ENCODE measurements at places on chromosomes 12 and 14.

GRCh38 chr12:120216742-120217605 lies 16.1 kb upstream of the RPLP0 start:
- no peak for DNase-seq

DNA sequence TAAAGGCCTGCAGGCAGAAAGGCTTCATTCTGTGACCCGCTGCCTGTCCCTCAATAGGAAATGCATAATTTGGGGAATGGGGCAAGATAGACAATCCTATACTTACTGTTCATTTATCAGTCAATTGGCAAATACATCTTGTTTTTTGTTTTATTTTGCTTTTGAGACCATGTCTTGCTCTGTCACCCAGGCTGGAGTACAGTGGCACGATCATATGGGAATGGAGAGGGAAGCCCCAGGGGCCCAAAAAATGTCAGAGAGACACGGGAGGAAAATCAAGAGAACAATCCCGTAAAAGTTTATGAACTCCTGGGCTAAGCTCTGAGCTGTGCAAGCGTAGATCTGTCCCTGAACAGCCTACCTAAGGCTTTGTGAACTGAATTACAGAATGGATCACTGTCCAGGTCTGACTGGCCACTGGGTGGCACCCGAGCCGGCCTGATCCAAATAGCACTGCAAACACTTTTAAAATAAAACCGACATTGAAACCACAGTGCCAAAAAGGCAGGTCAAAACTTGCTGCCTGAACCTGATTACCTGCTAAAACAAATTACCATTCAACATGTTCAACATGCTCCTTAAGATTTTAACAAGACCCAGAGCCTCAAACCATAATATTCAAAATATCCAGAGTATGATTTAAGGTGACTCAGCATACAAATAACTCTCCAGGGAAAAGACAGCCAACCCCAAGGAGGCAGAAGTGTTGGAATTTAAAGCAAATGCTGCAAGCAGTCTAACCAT lies 11.8 kb downstream of the COPS7A start:
- no peak for DNase-seq

GRCh38 chr12:30448038-30448437 lies 247.6 kb downstream of the IPO8 start:
- no peak for DNase-seq

DNA sequence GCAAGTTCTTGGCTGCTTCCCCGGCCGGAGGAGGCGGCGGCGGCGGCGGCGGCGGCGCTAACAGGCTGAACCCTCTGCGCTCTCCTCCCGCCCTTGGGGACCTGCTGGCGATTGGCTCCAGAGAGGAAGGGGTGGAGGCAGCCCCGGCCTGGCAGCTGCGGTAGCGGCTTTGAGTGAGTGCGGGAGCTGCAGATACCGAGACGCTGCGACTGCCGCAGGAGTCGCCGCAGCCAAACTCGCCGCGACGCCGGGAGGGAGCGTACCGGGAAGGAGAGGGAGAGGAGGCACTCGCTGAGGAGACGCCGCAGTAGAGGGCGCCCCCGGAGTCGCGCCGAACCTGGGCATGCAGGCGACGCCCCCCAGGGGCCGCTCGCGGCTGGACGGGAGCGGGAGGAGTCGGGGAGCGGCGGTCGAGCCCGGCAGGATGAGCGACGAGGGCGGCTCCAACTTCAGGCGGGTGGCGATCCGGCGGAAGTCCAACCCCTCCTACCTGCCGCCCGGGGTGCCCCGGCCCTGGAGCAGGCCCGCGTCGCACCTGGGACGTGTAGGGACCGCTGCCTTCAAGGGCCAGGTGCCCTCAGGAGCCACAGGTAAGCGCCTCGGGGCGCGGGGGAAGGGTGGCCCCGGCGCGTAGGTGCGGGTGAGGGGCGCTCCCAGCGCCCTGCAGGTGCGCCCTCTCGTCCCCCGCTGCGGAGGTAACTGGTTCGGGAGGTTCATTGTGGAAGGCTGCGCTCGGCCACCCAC lies at the start of gene FGD4:
Gene FGD4 (plus strand): TSS at position 189 of the 744 bp plus-strand sequence.
- peak; percentile 86 for DNase-seq

- DNase-seq: no peak
These were observed 200.6 kb downstream of the EFCAB11 start for GRCh38 chr14:89753828-89754412.

DNA sequence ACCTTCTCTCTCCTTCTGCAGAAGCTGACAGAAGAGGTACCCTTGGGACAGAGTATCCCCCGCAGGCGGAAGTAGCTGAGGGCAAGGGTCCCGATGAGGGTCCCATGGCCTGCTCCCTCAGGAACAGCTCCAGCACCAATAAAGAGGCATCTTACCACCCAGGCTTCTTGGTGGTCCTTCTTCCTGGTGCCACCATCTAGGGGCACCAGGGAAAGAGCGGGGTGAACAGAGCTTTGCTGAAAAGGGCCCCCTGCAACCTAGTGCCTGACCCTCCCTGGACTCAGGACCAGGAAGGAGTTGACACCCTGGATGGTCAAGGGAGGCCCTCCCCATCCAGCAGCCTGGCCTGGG lies 591 bp upstream of the IRF9 start:
- no peak for DNase-seq

- no peak for DNase-seq
These were observed 182.3 kb downstream of the NTF3 start for GRCh38 chr12:5614256-5614655.

DNA sequence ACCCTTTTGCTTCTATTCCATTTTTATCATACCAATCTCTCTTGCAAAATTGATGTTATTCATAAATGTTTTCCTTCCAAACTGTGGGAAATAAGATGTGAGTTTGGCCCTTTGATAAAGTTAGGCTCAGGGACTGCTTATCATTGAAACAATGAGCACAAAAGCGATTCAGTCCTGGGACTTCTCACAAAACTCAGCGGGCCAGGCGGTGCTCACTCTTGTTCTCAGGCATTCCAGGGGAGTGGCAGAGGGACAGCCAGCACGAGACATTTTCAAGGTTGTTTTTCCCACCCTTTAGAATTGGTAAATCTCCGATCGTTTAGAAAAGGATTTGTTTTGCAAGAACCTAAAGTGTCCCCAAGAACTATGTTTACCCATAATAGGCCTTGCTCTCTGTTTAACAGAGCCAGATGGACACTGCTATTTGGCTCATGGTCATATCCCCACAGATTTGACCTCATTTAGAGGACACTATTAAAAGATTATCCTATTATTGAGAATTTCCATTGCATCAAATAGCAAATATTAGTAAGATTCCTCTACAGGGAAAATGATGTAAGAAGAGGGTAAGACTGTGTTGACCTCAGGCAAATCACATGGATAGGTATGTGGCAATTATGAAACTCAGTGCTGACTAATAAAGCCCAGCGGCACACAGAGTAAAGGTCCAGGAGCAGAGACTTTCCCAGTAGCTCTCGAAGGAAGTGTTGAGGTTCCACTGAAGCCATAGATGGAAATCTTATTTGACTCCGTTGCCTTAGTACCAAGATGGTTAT lies 102.7 kb upstream of the USP44 start:
- peak; percentile 43 for DNase-seq

GRCh38 chr12:127635838-127636237 lies 631.1 kb upstream of the TMEM132C start:
- DNase-seq: no peak

GRCh38 chr12:76451528-76451927 lies 103.3 kb upstream of the BBS10 start:
- DNase-seq: no peak

DNA sequence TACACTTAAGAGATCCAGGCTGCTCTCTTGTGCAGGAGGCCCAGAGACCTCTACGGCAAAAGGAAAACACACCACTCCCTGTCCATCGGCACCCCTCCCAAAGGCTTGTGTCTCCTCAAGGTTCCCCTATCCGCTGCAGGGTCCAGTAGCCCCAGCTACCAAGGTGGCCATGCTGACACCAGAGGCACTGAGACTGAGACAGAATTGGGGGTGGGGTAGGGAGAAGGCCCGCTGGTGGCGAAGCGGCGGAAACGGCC lies 590 bp downstream of the DDIT3 start:
- no peak for DNase-seq

GRCh38 chr12:6241495-6241894 lies 41.3 kb downstream of the CD9 start:
- DNase-seq: no peak

DNA sequence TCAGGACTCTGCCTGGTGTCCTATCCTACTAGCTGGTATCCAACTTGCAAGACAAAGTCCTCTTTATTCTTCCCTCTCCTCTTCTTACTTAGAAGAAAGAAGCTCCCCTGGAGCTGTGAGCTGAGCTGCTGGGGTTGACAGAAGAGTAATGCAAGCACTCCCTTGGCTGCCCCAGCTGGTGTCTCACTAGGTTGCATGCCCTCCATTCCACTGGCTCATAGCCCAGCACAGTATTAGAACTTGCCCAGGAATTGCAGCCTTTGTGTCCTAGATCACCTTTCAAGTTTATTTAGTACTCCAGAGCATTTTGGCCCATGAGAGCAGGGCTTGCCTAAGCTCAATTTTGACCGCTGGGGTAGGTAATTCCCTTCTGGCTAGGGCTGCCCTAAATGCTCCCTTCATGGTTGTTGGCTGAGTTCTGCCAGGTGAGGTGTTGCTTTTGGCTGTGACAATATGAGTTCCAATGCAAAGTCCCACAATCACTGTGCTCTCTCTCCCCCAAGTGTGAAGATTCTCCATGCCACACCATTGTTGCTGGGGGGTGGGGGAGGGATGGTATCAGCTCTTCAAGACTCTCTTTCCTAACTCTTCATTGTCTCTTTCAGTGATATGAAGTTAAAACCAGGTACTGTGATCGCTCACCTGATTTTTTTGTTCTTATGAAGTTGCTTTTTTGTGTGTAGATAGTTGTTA lies 317.4 kb upstream of the DDHD1 start:
- no peak for DNase-seq

DNA sequence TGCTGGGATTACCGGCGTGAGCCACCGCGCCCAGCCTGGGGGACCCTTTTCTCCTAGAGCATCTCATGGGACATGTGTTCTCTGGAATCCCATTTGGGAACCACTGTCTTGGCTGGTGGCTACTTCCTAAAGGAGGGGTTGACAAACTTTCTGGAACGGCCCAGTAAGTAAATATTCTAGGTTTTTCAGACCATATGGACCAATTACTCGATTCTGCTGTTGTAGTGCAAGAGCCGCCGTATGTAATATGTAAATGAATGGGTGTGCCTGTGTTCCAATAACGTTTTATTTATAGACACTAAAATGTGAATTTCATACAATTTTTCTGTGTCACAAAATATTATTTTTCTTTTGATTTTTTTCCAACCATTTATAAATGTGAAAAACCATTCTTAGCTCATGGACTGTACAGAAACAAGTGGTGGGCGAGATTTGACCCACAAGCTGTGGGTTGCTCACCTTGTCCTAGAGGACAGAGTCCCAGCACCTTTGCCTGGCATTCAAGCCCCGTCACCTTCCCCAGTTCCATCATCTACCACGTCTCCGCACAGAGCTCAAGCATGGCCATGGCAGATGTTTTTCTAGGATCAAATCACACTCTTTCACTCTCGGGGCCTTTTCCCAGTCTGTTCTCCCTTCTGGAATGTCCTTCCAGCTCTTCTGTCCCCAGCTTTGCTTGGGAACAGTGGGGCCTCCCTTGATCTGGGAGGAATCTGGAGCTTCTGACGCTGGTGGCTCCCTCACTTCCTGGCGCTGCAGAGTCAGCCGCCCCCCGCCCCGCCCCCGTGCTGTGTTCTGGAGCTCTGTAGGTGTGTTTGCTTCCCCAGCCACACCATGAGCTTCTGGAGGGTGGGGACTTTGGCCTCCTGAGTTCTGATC lies 17.9 kb upstream of the RCOR1 start:
- DNase-seq: no peak

DNA sequence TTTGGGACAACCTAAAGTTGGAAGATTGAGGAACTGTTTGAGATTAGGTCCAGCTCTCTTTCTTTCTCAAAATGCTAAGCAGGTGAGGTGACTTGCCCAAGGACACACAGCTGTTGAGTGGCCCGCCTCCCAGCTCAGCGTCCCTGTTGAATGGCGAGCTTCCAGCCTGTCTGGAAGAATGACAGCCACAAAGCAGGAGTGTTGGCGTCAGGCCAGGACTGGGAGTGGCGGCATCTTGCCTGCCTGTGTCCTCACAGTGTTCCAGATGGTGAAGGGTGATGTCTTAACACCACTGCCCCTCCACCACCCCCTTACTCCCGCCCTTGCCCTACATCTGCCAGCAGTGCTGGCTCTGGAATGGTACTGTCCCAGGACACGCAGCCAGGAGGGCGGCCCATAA lies 4.4 kb upstream of the CEBPE start:
- DNase-seq: no peak

- no peak for DNase-seq
These were observed 120.7 kb upstream of the TTC7B start for GRCh38 chr14:90936757-90937440.

DNA sequence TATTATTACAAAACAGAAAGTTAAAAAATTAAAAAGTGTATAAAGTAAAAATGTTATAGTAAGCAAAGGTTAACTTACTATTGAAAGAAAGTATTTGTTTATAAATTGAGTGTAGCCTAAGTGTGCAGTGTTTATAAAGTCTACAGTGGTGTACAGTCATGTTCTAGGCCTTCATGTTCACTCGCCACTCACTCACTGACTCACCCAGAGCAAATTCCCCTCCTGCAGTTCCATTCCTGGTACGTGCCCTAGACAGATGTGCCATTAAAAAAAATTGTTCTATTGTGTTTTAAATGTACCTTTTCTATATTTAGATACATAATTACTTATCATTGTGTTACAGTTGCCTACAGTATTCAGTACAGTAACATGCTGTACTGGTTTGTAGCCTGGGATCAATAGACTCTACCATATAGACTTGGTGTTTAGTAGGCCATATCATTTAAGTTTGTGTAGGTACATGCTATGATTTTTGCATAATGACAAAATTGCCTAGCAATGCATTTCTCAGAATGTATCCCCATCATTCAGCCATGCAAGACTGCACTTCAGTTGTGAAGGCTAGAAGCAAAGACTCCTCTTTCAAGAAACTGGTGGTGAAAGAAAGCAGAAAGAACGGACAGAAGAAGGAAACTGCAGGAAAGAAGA lies 100.6 kb downstream of the DACT1 start:
- DNase-seq: no peak

DNA sequence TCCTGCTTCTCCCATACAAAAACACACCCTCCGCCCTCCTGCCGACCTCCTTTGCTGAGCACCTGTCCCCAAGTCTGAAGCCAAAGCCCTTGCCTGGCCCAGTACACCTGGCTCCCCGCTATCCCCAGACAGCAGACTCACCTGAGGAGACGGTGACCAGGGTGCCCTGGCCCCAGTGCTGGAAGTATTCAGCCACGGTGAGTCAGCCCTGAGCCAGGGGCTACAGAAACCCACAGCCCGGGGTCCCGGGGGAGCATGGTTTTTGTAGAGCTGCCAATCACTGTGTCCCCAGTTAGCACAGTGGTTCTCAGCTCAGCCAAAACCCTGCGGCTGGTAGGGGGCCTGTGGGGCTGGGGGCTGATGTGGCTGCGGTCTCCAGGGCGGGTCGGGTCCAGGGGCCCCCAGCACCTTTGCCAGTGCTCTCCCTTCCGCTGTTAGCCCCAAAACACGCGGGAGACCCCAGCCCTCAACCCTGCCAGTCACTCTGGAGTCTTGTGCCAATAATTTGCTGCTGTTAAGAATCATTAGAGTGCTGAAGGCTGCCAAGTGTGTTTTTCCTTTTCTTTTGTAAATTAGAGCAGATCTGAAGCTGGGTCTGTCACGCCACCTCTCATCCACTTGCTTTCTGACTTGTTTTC lies 339.0 kb downstream of the TMEM121 start:
- DNase-seq: no peak

- no peak for DNase-seq
These were observed 20.8 kb downstream of the FAM222A start for GRCh38 chr12:109734219-109735000.

Measured in neuronal stem cell (in vitro differentiated cells).